ENCODE measurements at places on chromosomes 3 and 15. TPM values are rescaled to one million over a fixed set of nuclear protein-coding genes. Genes with fewer than 3 reads are reported as not detected.

The AQR gene
- total RNA-seq: 67.3 TPM

- H3K27me3 ChIP-seq: no peaks in the 10 kb centered on the region
- DNase-seq: peak; percentile 85
- peak overlapping the region; percentile 97 for H3K27ac ChIP-seq
These were observed 120.5 kb downstream of the XXYLT1 start for GRCh38 chr3:195150181-195151118.

DNA sequence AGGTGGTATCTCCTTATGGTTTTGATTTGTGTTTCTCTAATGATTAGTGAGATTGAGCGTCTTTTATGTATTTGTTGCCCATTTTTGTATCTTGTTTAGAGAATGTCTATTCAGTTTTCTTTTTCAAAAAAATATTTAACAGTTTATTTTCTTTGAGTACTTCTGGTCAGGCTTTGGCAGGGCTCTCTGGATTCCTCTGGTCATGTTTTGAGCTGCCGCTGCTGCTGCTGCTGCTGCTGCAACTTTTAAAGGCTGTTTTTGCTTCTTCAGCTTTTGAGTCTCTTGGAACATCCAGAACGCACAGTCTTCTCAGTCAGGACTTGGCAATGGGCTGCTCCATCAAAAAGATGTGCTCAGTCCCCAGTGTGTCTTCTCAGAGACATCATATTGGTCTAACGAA, 40.1 kb downstream of the REC114 start:
- no peak for DNase-seq
- no peaks in the 10 kb centered on the region for H3K36me3 ChIP-seq
- H3K27me3 ChIP-seq: no peaks in the 10 kb centered on the region
- H3K27ac ChIP-seq: no peak overlapping the region
- no peaks in the 10 kb centered on the region for H3K4me1 ChIP-seq
- no peak overlapping the region for H3K4me3 ChIP-seq

- H3K4me3 ChIP-seq: no peak overlapping the region
- DNase-seq: no peak
- H3K4me1 ChIP-seq: 0 out of 2 replicates have a peak, but pooled peaks cover 4% of the 10 kb centered on the region
These were observed 59.2 kb downstream of the TBL1XR1 start for GRCh38 chr3:177137774-177138705.

The NME9 gene
- 0.14 TPM for total RNA-seq

The RBP2 gene
- total RNA-seq: not detected

- H3K27me3 ChIP-seq: no peaks in the 10 kb centered on the region
- DNase-seq: no peak
- H3K4me1 ChIP-seq: peaks cover 23% of the 10 kb centered on the region
- no peaks in the 10 kb centered on the region for H3K36me3 ChIP-seq
- H3K27ac ChIP-seq: peak overlapping the region; percentile 91
These were observed 29.0 kb downstream of the TTBK2 start for GRCh38 chr15:42891569-42891968.

The ATP13A5 gene
- not detected for total RNA-seq

DNA sequence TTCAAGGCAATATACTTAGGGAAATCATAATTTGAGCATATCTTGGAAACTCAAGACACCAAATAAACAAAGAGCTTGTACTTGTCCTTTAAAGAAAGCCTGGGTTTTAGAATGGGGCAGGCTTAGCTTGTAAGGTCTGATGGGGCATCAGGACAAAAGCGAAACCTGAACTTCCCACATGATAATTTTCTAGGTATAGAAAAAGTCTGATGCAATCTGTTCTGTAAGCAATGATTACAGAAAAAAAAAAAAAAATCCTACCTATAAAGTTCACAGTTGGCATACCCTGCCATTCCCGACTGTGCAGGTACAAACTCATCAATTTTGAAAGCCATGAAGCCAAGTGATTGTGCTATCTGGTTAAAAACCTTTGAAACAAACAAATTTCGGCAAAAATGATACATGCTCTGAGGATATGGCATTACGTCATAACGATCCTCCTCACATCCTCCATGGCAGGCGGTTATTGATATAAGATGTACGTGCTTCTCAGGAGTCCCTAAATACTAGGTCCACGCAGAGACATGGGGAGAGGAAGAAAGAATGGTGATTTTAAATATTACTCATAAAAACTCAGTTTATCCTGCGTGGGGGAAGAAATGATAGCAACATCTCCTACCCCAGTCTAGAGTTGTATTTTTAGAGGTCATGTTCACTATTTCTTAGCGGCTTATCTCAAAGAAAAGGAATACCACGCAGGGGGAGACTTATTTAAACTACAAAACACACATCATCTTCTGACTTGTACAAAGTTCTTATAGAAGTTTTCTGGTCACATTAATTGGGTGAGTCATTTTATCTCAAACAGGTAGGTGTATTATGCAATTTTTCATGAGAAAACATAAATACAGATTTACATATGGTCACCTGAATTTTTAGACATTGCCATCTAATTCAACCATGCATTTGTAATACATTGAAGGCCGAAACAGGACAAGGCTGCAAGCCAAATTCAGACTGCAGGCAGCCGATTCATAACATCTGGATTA, 27.0 kb downstream of the MB21D2 start:
- H3K4me1 ChIP-seq: peaks cover 74% of the 10 kb centered on the region
- no peaks in the 10 kb centered on the region for H3K27me3 ChIP-seq
- H3K4me3 ChIP-seq: no peak overlapping the region
- peak overlapping the region; percentile 75 for H3K27ac ChIP-seq
- no peaks in the 10 kb centered on the region for H3K36me3 ChIP-seq
- no peak for DNase-seq

The UBE3A gene
- 96.1 TPM for total RNA-seq

DNA sequence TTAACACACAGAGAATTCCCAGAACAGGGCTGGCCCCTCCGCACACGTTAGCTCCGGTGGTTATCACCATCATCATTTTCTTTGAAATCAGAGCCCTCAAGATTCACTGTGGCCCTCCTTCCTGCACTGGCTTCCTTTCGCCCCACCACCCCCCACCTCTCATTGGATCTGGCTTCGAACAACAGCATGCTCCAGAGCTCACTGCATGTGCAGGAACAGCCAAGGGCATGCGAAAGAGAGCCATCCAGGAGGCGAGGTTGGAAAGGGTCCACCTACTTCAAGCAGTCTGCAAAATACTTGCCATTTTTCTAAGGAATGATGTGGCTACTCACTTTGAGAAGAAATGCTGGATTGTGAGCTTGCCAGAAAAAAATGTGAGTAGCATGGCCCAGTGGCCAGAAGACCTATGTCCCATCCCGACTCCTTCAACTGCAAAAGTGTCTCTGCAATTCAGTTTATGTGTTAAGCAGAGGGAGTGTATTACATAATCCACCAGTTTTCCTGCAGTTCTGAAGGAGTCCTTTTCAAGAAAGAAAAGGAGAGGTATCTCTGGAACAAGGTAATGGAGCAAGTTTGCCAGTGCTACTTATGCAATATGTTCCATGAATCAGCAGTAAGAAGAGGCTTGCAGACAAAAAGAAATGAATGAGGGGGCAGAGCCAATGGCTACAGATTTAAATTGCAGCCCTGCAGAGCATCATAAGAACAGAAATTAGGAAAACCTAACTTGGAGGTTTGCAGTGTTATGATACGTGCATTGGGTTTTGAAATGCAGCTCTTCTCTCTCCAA, 92.8 kb downstream of the OCA2 start:
- no peak overlapping the region for H3K4me3 ChIP-seq
- no peaks in the 10 kb centered on the region for H3K36me3 ChIP-seq
- no peaks in the 10 kb centered on the region for H3K4me1 ChIP-seq
- H3K27ac ChIP-seq: no peak overlapping the region
- DNase-seq: no peak
- H3K27me3 ChIP-seq: no peaks in the 10 kb centered on the region

The ADPRH gene
- total RNA-seq: 3.4 TPM

GRCh38 chr3:120370463-120370862, 21.3 kb upstream of the LRRC58 start:
- no peaks in the 10 kb centered on the region for H3K4me1 ChIP-seq
- H3K27me3 ChIP-seq: no peaks in the 10 kb centered on the region
- no peaks in the 10 kb centered on the region for H3K36me3 ChIP-seq
- no peak overlapping the region for H3K4me3 ChIP-seq
- H3K27ac ChIP-seq: no peak overlapping the region

DNA sequence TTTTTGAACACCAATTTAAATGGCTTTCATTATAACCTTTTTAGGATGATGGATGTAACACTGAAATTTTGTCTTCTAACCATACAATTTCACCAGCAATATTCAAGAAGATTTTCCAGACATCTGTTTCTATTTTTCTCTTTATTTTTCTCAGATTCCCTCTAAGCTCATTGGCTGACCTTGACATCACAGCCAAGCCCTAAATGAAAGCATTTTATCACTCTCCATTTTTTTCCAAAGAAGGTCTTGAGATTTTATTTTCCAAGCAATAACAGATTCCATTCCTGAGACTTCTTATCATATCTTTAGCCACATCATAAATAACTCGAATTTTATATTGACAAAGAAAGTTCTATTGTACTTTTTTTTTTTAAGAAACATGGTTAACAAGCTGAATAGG, 392.6 kb upstream of the THBS1 start:
- no peaks in the 10 kb centered on the region for H3K36me3 ChIP-seq
- no peaks in the 10 kb centered on the region for H3K27me3 ChIP-seq
- no peak overlapping the region for H3K4me3 ChIP-seq
- no peak for DNase-seq
- no peak overlapping the region for H3K27ac ChIP-seq
- H3K4me1 ChIP-seq: no peaks in the 10 kb centered on the region

DNA sequence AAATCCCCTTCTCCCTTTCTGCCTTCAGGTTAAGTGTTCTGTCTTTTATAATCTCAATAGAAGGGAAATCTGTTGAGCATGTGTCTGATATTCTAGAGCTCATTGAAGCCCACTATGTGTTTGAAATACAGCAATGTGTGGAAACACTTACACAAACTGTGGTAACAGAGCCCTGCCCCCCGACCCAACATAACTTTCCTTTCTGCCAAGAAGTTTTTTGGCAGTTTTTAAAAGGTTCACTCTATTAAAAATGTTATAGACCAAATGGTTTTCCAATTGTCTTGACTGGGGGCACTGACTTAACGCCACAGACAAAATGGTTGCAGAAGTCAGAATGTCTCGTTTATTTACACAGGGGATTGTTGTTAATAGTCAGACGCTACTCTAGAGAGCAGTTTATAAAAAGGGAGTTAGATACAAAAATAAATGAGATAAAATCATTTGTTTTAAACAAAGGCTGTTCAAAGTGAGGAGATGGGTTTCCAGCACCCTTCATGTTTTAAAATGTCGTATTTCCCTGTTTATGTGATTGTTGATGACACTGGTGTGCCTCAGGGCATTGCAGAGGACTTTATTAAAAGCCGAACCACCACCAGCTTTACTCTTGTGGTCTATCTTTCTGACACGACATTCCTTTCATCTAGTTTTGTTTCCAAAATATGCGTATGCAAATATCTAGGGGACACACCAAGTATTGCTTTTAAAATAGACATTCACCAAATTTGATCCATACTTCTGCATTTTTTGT, 26.7 kb upstream of the GREM1 start:
- no peak overlapping the region for H3K4me3 ChIP-seq
- peaks cover 4% of the 10 kb centered on the region for H3K4me1 ChIP-seq
- peaks cover 3% of the 10 kb centered on the region for H3K36me3 ChIP-seq
- no peaks in the 10 kb centered on the region for H3K27me3 ChIP-seq

The PPM1M gene
- total RNA-seq: 4.0 TPM

- no peak overlapping the region for H3K4me3 ChIP-seq
- no peak overlapping the region for H3K27ac ChIP-seq
- no peak for DNase-seq
- H3K4me1 ChIP-seq: peaks cover 5% of the 10 kb centered on the region
These were observed 375.1 kb downstream of the SHQ1 start for GRCh38 chr3:72473156-72473555.

DNA sequence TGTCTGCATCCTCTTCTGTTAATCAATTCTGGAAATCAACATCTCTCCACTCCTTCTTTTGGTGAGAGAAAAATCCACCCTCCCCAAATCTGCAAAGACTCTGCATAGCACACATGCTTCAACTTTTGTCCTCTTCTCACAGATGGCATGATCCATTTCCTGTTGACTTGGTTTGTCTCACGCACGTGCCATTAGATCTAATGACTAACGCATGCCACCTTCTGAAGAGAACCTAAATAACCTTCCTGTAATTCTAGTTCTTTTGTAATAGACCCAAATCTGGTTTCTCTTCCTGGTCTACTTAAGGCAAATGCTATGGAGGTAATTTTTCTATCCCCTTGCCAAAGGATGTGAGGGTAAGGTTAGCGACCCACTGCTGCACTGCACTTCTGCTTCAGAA, 51.0 kb upstream of the ATOSA start:
- H3K4me1 ChIP-seq: peaks cover 24% of the 10 kb centered on the region
- no peaks in the 10 kb centered on the region for H3K27me3 ChIP-seq
- DNase-seq: no peak

- H3K4me1 ChIP-seq: no peaks in the 10 kb centered on the region
- H3K4me3 ChIP-seq: no peak overlapping the region
- DNase-seq: no peak
- no peaks in the 10 kb centered on the region for H3K27me3 ChIP-seq
- no peak overlapping the region for H3K27ac ChIP-seq
These were observed 15.9 kb downstream of the TLNRD1 start for GRCh38 chr15:81016489-81017068.

The GOLGA6L25 gene
- not detected for total RNA-seq

- H3K27ac ChIP-seq: no peak overlapping the region
- no peaks in the 10 kb centered on the region for H3K4me1 ChIP-seq
- no peaks in the 10 kb centered on the region for H3K36me3 ChIP-seq
- DNase-seq: no peak
These were observed 13.1 kb downstream of the CHDH start for GRCh38 chr3:53833053-53833645.

DNA sequence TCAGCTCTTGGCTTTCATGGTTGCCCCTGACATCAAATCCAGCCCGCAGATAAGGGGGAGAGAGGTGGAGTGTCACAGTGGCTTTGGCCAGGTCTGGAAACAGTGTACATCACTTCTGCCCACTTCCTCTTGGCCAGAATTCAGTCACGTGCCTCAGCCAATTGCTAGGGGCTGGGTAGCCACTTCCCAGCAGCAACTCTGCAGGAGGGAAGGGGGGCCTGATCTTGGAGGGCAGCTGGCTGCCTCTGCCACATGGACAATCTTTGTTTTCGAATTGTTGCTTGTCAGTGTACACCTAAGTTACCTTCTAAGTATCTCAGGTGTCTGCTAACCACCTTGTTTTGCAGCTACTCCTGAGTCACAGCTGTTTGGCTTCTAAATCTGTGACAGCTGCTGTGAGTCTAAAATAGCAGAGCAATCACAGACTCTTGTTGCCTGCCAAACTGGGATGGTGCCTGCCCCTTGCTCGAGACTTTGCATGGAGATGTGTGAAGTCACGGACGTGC, 41.0 kb upstream of the LIMD1 start:
- no peaks in the 10 kb centered on the region for H3K27me3 ChIP-seq
- peaks cover 6% of the 10 kb centered on the region for H3K4me1 ChIP-seq
- no peak overlapping the region for H3K4me3 ChIP-seq
- H3K27ac ChIP-seq: peak overlapping the region; percentile 61

- H3K4me3 ChIP-seq: no peak overlapping the region
- DNase-seq: no peak
- H3K27me3 ChIP-seq: peaks cover 67% of the 10 kb centered on the region
- H3K36me3 ChIP-seq: no peaks in the 10 kb centered on the region
These were observed 46.6 kb downstream of the EPHB3 start for GRCh38 chr3:184608209-184608608.

- no peak overlapping the region for H3K27ac ChIP-seq
- no peaks in the 10 kb centered on the region for H3K36me3 ChIP-seq
- DNase-seq: peak; percentile 36
- peaks cover 7% of the 10 kb centered on the region for H3K4me1 ChIP-seq
These were observed 36.9 kb downstream of the SENP8 start for GRCh38 chr15:72155003-72155621.

- no peak overlapping the region for H3K27ac ChIP-seq
- H3K27me3 ChIP-seq: no peaks in the 10 kb centered on the region
- H3K36me3 ChIP-seq: no peaks in the 10 kb centered on the region
- DNase-seq: no peak
- no peaks in the 10 kb centered on the region for H3K4me1 ChIP-seq
These were observed 272.2 kb upstream of the CHRNA7 start for GRCh38 chr15:31758126-31758525.

Measured in GM23338 (cell line).